ENCODE measurements at places on chromosomes 16 and 17. TPM values are rescaled to one million over a fixed set of nuclear protein-coding genes. Genes with fewer than 3 reads are reported as not detected.

DNA sequence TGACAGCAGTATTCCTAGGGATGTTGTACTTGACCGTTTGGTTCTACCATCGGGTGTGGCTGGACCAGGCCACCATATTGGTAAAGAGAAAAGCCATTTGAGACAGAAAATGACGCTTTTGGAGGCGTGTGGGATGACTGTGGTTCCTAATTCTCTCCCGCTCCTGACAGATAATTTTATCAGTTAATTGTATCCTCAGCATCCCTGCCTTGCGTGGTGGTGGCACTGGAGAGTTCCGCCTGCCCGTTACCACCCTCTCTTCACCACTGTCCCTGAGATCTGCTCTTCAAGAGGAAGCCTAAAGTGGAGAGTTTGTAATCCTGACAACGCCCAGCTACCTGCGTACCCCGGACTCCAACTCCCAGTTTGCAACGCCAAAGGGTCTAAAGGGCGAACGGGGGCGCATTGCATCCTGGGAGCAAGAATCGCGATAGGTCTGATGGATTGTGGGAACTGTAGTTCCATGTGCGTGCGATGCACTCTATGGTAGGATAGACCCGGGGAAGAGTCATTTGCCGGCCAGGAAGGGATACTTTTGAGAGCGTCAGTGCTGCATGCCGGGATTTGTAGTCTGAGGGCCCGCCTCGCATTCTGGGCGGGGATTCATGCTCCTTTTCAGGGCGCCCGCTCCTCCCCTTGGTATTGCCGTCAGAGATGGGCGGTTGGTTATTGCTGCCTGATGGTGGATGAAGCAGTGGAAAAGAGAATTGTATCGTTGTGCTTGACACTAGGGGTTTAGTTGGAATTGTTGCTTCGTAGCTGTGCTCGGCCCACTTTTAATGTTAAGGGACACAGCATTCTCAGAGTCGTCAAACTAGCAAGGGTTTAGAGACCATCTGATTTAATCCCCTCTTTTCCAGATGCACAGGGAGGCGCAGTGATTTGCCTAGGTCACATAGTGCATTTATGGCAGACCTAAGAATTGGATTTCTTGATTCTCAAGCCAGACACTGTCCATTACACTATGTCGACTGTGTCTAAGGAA lies 965 bp upstream of the PHF12 start:
- DNase-seq, result peak; percentile 98

GRCh38 chr16:28277537-28278388 lies 14.6 kb upstream of the SBK1 start:
- peak; percentile 87 for DNase-seq

- DNase-seq, result no peak
Observed at GRCh38 chr16:69073181-69073702, 32.2 kb upstream of the HAS3 start.

- no peak for DNase-seq
Observed at GRCh38 chr16:12429756-12430155, 373.9 kb downstream of the CPPED1 start.

- DNase-seq, result no peak
Observed at GRCh38 chr17:37789771-37790541, 45.1 kb upstream of the HNF1B start.

Gene SLC4A1
- total RNA-seq, result 40.9 TPM

Measured in lung (tissue), 17 donors.